Aorta (tissue), 5 donors: ENCODE measurements at places on chromosomes 1 and 21. TPM values are rescaled to one million over a fixed set of nuclear protein-coding genes. Genes with fewer than 3 reads are reported as not detected.

MCOLN2 gene
- 1.1 TPM for total RNA-seq

SLC9C2 gene
- total RNA-seq = not detected

GRCh38 chr1:155976062-155976912, 2.1 kb downstream of the ARHGEF2 start:
- H3K36me3 ChIP-seq = no peaks in the 10 kb centered on the region
- H3K4me3 ChIP-seq = peak overlapping the region; percentile 96

GRCh38 chr1:15236321-15236721, 10.7 kb upstream of the FHAD1 start:
- no peaks in the 10 kb centered on the region for H3K36me3 ChIP-seq
- no peaks in the 10 kb centered on the region for H3K4me1 ChIP-seq
- H3K27ac ChIP-seq = no peak overlapping the region
- no peaks in the 10 kb centered on the region for H3K27me3 ChIP-seq

DNA sequence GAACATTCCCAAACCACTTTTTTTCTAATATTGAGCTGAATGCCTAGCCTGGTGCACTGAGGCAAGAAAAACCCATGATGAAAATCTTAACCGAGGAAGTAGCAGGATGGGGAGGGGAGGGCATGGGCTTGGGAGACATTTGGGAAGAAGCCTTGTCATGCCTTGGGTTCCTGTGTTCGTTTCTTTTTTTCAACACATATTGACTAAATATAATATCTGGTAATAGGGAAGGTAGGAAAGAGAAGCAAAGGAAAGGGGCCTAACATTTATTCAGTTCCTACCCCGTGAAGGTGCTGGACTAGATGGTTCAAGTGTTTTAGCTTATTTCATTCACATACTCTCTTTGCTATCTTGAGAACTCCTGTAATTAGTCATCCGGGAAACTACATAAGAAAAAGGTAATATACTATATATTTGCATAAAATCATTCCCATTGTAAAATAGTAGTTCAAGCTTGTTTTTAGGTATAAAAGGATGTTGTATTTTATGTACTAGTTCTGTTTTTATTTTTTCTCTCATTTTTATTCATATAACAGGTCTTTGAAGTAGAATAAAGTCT, 62.1 kb downstream of the ST3GAL3 start:
- DNase-seq = no peak
- H3K4me3 ChIP-seq = no peak overlapping the region
- H3K4me1 ChIP-seq = no peaks in the 10 kb centered on the region
- H3K27ac ChIP-seq = no peak overlapping the region

- no peak overlapping the region for H3K4me3 ChIP-seq
- no peak overlapping the region for H3K27ac ChIP-seq
- H3K36me3 ChIP-seq = no peaks in the 10 kb centered on the region
- H3K27me3 ChIP-seq = no peaks in the 10 kb centered on the region
- peak; percentile 74 for DNase-seq
- H3K4me1 ChIP-seq = no peaks in the 10 kb centered on the region
Measured at GRCh38 chr1:222095606-222096475, 354.0 kb upstream of the DUSP10 start.

GRCh38 chr1:112720800-112721199, 5.7 kb upstream of the PPM1J start:
- H3K4me1 ChIP-seq = no peaks in the 10 kb centered on the region
- DNase-seq = no peak
- H3K4me3 ChIP-seq = no peak overlapping the region
- no peaks in the 10 kb centered on the region for H3K27me3 ChIP-seq
- no peaks in the 10 kb centered on the region for H3K36me3 ChIP-seq

DNA sequence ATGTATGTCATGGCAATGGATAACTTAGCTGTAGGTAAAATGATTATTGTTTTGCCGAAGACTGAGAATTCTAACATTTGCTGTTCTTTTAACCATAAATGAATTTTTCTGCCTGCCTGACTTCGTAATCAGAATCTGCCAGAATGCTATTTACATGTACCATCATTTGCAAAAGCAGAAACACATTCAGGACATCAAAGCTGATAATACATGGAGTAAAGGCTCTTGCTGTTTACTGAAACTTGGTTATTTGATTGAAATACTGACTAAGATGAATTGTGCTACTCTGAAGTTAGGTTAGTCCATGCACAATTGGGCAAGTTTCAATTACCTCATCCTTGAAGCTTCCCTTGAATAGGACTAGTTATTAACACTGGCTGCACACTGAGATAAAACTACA, 293.8 kb downstream of the PLA2G4A start:
- H3K27ac ChIP-seq = no peak overlapping the region
- H3K36me3 ChIP-seq = no peaks in the 10 kb centered on the region
- no peaks in the 10 kb centered on the region for H3K27me3 ChIP-seq
- no peaks in the 10 kb centered on the region for H3K4me1 ChIP-seq

- no peak overlapping the region for H3K4me3 ChIP-seq
- H3K27me3 ChIP-seq = no peaks in the 10 kb centered on the region
- no peaks in the 10 kb centered on the region for H3K36me3 ChIP-seq
- DNase-seq = no peak
- no peak overlapping the region for H3K27ac ChIP-seq
Measured at GRCh38 chr1:161497961-161498360, 7.3 kb upstream of the FCGR2A start.

GRCh38 chr1:27525296-27526272, 35.6 kb upstream of the WASF2 start:
- no peak overlapping the region for H3K4me3 ChIP-seq
- H3K36me3 ChIP-seq = no peaks in the 10 kb centered on the region
- no peaks in the 10 kb centered on the region for H3K27me3 ChIP-seq
- H3K4me1 ChIP-seq = no peaks in the 10 kb centered on the region

PAX7 gene
- not detected for total RNA-seq

CFH gene
- 297 TPM for total RNA-seq

DNA sequence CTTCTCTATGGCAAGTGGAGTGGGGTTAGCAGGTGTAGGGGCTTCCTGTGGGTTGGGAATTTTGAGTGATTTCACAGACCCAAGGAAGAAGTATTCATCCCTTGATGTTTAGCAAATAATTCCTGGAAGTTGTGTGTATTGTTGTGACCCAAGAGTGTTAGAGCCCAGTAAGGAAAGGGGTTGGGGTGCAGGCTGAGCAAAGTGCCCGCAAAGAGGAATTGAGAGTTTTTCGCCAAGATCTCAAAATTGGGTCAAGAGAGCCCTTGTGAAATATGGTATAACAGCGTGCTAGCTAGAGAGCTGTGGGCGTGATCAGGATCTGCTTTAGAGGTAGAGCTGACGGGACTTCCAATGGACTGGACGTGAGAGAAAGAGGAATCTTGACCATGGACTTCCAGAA, 73.0 kb upstream of the LAPTM5 start:
- H3K4me3 ChIP-seq = no peak overlapping the region
- DNase-seq = no peak
- no peaks in the 10 kb centered on the region for H3K4me1 ChIP-seq
- no peaks in the 10 kb centered on the region for H3K36me3 ChIP-seq
- no peak overlapping the region for H3K27ac ChIP-seq

GRCh38 chr21:44454747-44455523, at the start of gene LRRC3:
LRRC3 (plus strand) TSS chr21:44455510; CDS start chr21:44456645, 1,135 bp downstream.
- no peak within 1 kb of the TSS for H3K27ac ChIP-seq
- H3K36me3 ChIP-seq = no peaks in the 10 kb centered on the region
- peak; percentile 91 for DNase-seq
- H3K4me1 ChIP-seq = no peaks in the 10 kb centered on the region

OR2T35 gene
- not detected for total RNA-seq

KLF17 gene
- 0.16 TPM for total RNA-seq

GRCh38 chr1:221759436-221759835, 17.5 kb upstream of the DUSP10 start:
- DNase-seq = no peak
- no peaks in the 10 kb centered on the region for H3K27me3 ChIP-seq
- H3K4me1 ChIP-seq = no peaks in the 10 kb centered on the region
- H3K36me3 ChIP-seq = no peaks in the 10 kb centered on the region

STK40 gene
- total RNA-seq = 63.9 TPM

DNA sequence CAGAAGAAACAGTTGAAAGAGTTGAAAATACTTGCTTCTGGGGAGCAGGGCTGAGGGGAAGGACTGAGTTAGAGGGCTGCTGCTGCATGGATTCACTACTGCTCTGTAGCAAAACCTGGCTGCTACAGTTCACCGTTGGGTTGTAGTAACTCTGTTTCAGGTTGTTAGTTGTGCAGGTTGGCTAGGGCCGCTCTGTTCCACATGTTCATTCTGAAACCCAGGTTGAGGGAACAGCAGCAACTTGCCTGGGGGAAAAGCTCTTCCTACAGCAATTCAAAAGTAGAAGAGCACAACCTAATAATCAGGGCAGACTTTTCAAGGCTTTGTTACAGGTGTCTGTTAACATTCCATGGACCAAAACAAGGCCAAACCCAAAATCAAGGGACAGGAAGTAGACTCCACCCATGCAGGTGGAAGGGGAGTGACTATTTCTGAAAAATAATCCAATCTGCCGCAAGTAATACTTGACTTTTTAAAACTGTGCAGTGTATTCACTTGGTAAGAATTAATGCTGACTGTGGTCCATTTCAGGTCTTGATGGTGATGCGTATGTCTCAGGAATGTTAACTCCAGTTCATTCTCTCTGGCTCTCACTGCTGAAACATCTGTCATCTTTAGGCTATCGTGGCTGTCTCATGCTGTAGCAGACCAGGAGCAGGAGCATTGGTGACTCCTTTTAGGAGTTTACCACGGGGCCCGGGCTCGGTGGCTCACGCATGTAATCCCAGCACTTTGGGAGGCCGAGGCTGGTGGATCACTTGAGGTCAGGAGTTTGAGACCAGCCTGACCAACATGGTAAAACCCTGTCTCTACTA, 5.1 kb upstream of the PARK7 start:
- DNase-seq = no peak
- no peaks in the 10 kb centered on the region for H3K4me1 ChIP-seq
- no peak overlapping the region for H3K4me3 ChIP-seq
- H3K36me3 ChIP-seq = no peaks in the 10 kb centered on the region

- H3K36me3 ChIP-seq = no peaks in the 10 kb centered on the region
- no peaks in the 10 kb centered on the region for H3K4me1 ChIP-seq
- H3K27ac ChIP-seq = no peak overlapping the region
- no peak overlapping the region for H3K4me3 ChIP-seq
Measured at GRCh38 chr1:107767156-107767582, 197.8 kb downstream of the VAV3 start.

OR2L3 gene
- total RNA-seq = 0.21 TPM

GRCh38 chr1:230186003-230186863, 119.2 kb downstream of the GALNT2 start:
- H3K27ac ChIP-seq = no peak overlapping the region
- no peak overlapping the region for H3K4me3 ChIP-seq
- DNase-seq = no peak
- H3K27me3 ChIP-seq = no peaks in the 10 kb centered on the region
- no peaks in the 10 kb centered on the region for H3K36me3 ChIP-seq

DNA sequence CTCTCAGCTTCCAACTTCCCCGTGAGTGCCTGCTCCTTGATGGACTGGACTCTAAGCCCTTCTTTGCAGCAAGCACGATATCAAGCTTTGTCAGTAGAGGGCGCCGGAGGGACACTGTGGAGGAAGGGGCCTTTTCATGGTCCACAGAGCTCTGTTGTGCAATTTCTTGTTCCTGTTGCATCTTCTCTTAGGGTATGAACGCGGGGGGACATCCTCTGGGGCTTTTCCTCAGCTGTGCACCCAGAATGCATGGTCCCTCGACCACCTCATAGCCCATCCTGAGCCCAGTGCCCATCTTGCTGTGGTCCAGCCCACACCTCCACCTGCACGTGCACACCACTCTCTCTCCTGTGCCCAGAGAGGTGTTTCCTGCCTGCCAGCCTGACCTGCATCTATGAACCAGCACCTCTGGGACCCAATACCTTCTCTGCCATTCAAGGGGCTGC, 556.8 kb downstream of the PTPRU start:
- peak; percentile 90 for DNase-seq
- no peak overlapping the region for H3K4me3 ChIP-seq
- no peak overlapping the region for H3K27ac ChIP-seq
